ENCODE measurements at places on chromosomes 11 and 22.

GRCh38 chr11:12074529-12075195 is 35.7 kb upstream of the MICAL2 start:
- DNase-seq = no peak

DNA sequence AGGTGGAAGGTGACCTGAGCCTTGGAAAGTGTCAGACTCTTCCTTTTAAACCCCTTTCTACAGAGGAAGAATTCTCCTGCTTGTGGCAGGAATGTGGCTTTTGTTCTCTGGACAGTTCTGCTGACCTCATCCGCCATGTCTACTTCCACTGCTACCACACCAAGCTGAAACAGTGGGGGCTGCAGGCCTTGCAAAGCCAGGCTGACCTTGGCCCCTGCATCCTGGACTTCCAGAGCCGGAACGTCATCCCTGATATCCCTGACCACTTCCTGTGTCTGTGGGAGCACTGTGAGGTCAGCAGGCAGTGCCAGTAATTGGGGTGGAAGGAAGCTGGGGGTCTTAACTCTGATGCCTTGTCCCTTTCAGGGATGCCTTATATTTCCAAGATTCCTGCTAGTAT is 9.3 kb downstream of the HINFP start:
- DNase-seq = no peak

- no peak for DNase-seq
These were observed 87.9 kb downstream of the ALX4 start for GRCh38 chr11:44221992-44222391.

- no peak for DNase-seq
These were observed 111.6 kb downstream of the MIAT start for GRCh38 chr22:26768952-26769351.

DNA sequence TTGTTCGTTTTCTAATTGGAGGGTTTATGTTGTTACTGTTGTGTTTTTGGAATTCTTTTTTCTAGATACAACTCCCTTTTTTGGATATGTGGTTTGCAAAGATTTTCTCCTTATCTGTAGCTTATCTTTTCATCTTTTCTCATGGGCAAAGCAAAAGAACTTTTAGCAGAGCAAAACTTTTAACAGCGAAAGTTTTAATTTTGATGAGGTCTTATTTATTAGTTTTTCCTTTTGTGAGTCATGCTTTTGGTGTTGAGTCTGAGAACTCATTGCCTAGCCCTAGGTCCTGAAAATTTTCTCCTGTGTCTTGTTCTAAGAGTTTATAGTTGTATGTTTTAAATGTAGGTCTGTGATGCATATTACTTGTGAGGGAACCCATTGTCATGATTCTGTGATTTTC is 99.4 kb downstream of the TEAD1 start:
- DNase-seq = no peak

DNA sequence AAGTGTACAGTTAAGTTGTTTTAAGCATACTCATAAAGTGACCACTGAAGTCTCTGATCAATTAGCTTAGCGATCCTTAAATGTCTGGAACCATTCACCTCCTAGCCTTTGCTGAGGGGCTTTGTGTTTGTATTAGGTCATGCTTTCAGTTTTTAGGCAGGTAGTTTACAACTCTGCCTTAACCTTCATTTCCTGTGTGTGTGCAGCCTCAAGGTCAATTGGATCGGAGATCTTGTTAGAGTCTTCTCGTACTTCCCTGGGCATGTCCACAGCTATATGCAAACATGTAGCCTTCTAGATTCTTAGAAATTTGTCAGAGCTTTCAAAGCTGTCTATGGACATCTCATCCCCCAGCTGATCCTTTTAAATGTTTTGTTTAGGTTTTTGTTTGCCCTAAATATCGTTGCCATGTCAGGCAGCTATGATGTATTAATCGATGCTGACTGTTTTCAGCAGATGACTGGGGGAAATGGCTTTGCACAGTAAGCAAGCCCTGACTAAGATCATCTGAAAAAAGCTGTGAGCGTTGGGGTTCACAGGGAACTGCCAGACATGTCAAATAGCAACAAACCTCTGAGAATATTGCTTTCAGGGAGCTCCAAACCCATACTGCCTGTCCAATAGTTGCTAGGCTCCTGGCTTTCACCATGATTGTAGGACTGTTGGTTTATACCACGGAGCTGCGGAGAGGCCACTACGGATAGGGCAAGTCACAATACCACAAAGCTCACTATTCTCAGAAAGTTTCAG is 45.6 kb downstream of the GLYAT start:
- no peak for DNase-seq

- DNase-seq = no peak
These were observed 152.9 kb downstream of the SNX19 start for GRCh38 chr11:130763087-130763980.

- no peak for DNase-seq
These were observed 745.2 kb downstream of the KCNA4 start for GRCh38 chr11:29271616-29272015.

GRCh38 chr11:103737037-103737622 is 299.3 kb upstream of the DDI1 start:
- no peak for DNase-seq

GRCh38 chr22:46142548-46143490 is 7.5 kb upstream of the PPARA start:
- no peak for DNase-seq

GRCh38 chr11:69947793-69948255 is 128.6 kb upstream of the FGF3 start:
- no peak for DNase-seq

DNA sequence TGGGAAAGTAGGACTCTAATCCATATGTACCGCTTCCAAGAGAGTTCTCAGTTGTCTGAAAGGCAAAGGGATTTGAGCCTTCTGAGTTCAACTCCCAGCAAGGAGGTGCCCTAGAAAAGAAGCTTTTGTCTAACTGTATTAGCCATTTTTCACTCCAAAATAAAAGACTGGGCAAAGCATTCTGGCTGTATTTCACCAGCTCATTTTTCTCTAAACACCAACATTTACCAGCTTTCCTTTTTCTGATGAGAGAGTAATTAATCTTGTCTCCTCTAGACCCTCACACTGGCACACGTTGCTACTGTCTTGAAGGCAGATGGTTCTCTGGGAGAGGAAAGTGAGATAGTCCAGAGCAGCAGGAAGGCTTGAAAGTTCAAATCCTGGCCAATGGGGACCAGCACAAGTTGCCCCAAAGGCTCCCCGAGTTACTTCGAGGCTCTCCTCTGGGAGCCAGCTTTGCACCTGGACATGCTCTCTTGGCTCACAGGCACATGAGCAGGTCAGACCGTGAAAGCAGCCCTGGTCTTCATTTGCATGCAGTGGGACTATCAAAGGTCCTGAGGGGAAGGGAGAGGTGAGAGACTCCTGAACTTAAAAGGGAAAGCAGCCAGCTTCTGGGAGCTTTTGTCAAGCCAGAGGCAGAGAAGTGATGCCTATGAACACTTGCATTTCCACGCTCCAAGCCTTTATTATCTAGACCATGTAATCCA is 100.0 kb downstream of the NTM start:
- no peak for DNase-seq

DNA sequence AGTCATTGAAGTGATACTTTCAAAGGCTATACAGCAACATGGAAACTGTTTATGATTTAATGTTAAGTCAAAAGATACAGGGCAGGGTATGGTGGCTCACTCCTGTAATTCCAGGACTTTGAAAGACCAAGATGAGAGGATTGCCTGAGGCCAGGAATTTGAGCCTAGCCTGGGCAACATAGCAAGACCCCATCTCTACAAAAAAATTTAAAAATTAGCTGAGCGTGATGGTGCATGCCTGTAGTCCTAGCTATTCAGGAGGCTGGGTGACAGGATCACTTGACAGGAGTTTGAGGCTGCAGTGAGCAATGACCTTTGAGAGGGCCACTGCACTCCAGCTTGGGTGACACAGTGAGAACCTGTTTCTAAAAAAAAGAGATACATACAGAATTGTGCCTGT is 39.3 kb upstream of the ZBED5 start:
- no peak for DNase-seq

DNA sequence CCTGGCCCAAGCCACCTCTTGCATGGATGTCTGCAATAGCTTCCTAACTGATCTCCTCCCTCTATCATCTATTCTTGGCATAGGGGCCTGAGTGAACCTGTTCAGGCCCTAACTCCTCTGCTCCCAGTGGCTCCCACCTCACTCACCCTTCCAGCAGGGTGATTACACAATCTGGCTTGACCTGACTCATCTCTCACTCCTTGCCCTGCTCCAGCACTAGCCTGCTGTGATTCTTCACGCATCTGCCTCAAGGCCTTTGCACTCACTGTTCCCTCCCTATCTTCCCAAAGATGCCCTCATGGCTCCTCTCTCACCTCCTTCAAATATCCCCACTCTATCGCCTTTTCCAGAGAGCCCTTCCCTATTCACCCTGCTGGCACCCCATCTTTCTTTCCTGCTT is 10.5 kb downstream of the SCN4B start:
- no peak for DNase-seq

GRCh38 chr11:17063171-17064002 is 14.1 kb downstream of the RPS13 start:
- DNase-seq = no peak

DNA sequence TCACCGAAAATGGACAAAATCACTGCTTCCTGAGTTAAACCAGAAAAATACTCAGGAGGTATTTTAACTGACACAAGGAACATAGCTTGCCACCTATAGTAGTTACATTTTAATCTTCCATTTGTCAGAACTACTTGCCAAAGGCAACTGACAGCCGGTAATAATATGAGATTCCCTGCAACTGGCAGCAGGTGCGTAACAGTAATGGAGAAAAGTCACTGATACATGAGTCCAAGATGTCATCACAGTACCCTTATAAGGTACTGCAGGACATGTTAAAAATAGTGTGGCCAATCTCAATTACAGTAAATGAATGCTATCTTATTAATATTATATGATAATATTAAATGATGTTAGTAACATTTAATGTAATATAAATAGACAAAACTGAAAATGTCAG is 21.1 kb upstream of the ARHGAP32 start:
- no peak for DNase-seq

DNA sequence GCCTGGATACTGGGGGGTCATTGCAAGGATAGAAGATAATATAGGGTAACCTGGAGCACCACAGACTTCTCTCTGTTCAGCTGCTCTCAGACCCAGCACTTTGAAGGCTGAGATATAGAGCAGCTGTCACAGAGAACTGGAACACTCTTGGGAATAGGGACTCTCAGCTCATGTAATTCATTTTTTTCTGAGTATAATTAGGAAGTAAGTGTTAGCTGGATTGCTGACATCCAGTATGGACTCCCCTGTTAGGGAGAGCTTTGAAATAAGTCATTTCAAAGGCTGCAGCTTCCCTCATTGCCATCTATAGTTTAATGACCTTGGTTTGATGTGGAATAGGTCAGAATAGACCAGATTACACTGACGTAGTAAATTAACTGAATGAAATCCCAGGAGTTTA is 120.8 kb upstream of the POU2AF2 start:
- DNase-seq = no peak

- DNase-seq = no peak
These were observed at the start of gene TYR for GRCh38 chr11:89177691-89178231. TSS of gene TYR (plus strand) at chr11:89177875. CDS start at chr11:89177954, 79 bp downstream.

GRCh38 chr11:61776561-61777075 is 15.8 kb downstream of the TMEM258 start:
- no peak for DNase-seq

DNA sequence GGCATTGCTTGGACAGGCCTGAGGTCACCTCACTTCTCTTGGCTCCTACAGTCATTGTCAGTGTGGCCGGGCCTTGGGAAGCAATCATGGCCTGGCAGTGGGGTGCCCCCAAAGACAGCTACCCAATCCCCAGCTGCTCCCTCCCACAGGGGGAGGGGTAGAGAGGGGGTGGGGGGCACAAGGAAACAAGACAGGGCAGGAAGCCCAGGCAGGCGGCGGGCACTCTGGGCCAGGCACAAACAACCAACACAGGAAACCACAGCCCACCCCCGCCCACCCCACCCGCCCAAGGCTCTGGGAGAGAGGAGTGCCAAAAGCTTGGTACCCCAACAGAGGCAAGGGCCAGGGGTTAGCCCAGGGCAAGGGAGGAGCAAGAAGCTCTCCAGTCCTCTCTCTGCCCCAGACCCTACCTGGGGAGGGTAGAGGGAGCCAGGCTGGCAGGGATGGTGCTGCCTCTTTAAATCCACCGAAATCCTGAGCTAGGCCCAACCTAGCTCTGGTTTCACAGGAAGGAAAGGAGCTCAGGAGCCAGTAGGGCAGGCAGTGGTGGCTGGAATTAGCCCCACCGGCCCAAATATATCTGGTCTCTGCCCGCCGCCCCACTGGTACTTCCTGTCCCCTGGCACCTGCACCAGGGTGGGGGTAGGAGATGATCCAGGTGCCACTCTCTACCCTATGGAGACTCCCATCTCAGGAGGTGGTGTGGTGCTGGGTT is 12.2 kb downstream of the BCL9L start:
- no peak for DNase-seq

DNA sequence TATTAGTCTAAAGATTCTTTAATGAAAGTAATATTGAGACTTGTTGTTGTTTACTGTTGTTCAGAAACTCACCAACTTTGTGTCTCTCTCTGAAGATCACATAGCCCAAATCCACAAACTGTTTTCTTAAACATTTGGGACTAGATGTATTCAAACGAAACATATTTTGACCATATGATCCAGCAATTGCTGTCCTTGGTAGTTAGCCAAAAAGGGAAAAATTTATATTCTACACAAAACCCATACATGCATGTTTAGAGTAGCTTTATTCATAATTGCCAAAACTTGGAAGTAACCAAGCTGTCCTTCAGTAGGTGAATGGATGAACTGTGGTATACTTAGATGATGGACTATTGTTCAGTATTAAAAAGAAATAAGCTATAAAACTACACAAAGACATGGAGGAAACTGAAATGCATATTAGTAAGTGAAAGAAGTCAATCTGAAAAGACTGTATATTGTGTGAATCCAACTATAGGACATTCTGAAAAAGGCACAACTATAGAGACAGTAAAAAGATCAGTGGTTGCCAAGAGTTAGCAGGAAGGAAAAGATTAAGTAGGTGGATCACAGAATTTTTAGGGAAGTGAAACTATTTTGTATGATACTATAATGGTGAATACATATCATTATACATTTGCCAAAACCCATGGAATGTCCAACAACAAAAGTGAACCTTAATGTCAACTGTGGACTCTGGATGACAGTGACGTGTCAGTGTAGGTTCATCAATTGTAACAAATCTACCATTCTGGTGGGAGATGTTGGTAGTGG is 442.9 kb downstream of the INSC start:
- no peak for DNase-seq

GRCh38 chr22:26045051-26045450 is 124.2 kb upstream of the SEZ6L start:
- no peak for DNase-seq

DNA sequence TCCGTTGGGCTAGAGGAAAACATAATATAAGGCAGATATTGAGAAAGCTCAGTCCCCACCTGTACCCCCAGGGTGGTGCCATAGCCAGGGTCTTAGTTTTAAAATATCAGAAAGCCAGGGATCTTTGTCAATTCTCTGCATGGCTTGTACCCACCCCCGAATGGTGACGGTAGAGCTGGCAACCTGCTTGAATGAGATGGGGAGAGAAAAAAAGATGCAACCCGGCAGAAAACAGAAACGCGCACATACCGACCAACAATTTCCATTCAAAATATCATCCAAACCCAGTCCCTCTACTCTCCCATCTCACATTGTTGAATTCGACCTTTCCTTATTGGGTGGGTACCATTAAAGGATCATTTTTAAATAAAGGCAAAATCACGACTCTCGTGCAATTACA is 543.9 kb downstream of the MIAT start:
- no peak for DNase-seq

- DNase-seq = no peak
These were observed 4.2 kb upstream of the KLHL22 start for GRCh38 chr22:20499769-20500168.

All from HS-5 (cell line).